ENCODE measurements at places on chromosomes 12 and 14.
A peak's percentile ranks its signal among the peaks of the same experiment; 100 is the strongest.

DNA sequence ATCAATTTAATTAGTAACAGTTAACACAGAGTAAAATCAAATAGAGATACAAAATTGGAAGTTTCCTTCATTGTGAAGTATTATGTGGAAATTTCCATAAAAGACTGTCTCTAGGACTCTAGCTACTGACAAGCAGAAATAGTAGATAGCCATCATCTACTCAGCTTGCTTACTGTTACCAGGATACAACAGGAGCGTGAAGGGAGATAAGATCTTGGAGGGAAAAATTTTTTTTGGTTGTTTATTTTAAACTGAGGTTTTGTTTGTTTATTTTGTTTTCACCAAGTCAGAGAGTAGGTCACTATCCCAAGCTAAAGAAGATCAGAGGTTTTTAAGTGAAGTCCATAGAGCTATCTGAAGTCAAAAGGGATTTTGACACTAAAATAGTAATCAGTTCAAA is 861.3 kb upstream of the MGAT4C start:
- no peak for DNase-seq

GRCh38 chr14:57747036-57747435 is 118.9 kb downstream of the SLC35F4 start:
- no peak for DNase-seq

GRCh38 chr14:52944254-52944653 is 6.6 kb downstream of the FERMT2 start:
- DNase-seq: no peak

- DNase-seq: no peak
Observed at GRCh38 chr12:111314953-111315539, 53.8 kb downstream of the PHETA1 start.

GRCh38 chr12:120528861-120529525 is at the start of gene COQ5:
Gene COQ5 (minus strand): TSS chr12:120529158. CDS start chr12:120529141, 17 bp downstream.
- DNase-seq: peak; percentile 90
